OCI-M1 (cell line): ENCODE measurements at places on chromosomes 4 and X.

- peak; percentile 70 for DNase-seq
These were observed 781.9 kb upstream of the GALNTL6 start for GRCh38 chr4:171031338-171031737.

DNA sequence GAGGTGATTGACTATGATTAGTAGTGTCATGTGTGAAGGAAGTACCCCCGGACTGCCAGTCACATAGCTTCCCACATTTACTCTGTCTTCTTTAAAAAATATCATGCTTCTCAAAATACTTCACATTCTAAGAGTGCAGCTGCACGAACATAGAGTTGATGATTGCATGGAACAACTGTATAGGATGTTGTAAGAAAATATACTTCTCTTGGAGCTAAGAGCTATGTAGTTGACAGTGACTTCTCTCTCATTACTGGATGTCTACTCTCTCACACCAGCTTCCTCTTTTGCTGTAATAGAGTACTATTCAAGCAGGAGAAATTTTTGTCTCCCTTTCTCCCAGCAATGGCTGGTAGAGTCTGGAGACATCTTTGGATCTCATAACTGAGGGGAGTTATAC lies 99.4 kb upstream of the PUDP start:
- DNase-seq: no peak

- no peak for DNase-seq
These were observed 58.2 kb upstream of the TBC1D14 start for GRCh38 chr4:6851431-6851830.

DNA sequence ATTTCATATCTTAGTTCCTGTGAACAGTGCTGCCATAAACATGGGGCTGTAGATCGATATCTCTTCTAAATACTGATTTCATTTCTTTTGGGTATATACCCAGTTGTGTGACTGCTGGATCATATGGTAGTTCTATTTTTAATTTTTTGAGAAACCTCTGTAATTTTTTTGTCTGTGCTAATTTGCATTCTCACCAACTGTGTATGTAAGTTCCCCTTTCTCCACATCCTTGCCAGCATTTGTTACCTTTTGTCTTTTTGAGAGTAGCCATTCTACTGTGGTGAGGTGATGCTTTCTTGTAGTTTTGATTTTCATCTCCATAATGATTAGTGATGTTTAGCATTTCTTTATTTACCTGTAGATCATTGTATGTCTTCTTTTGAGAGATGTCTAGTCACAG lies 2086.5 kb upstream of the TENM3 start:
- no peak for DNase-seq

GRCh38 chr4:81607950-81608349 lies 136.2 kb upstream of the RASGEF1B start:
- DNase-seq: no peak

- peak; percentile 65 for DNase-seq
These were observed 10.3 kb downstream of the ATP5ME start for GRCh38 chr4:663438-664428.

GRCh38 chr4:86451560-86452330 lies 91.9 kb upstream of the MAPK10 start:
- no peak for DNase-seq

GRCh38 chr4:76197971-76198410 lies 15.6 kb downstream of the SCARB2 start:
- DNase-seq: no peak

- DNase-seq: peak; percentile 52
These were observed 6.2 kb downstream of the ARFIP1 start for GRCh38 chr4:152785639-152786615.

DNA sequence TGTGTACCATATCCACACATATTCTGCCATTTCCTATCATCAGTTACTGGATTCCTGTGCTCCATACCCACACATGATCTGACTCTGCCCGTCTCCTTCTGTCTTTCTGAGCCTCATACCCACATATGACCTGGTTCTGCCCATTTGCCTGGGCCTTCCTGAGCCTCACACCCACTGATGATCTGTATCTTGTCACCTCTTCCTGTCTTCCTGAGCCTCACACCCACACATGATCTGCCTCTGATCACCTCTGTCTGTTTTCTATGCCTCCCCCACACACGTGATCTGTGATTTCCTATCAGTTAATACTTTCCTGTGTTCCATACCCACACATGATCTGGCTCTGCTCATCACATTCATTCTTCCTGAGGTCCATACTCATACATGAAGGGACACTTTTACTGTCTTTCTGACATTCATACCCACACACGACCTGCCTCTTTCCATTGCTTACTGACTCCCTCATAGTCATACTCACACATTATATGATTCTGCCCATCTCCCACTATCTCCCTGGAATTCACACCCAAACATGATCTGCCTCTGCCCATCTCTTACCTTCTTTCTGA lies 32.5 kb downstream of the SCML1 start:
- no peak for DNase-seq

- DNase-seq: no peak
These were observed 4.3 kb downstream of the TMPRSS11D start for GRCh38 chr4:67879486-67879885.

- no peak for DNase-seq
These were observed 82.2 kb downstream of the EFHC2 start for GRCh38 chrX:44261286-44261685.

GRCh38 chr4:93451954-93452353 lies 376.6 kb upstream of the ATOH1 start:
- no peak for DNase-seq

- DNase-seq: no peak
These were observed 14.5 kb downstream of the AASDH start for GRCh38 chr4:56372774-56373173.

- DNase-seq: no peak
These were observed 618.2 kb upstream of the DIPK2B start for GRCh38 chrX:45818913-45819312.

DNA sequence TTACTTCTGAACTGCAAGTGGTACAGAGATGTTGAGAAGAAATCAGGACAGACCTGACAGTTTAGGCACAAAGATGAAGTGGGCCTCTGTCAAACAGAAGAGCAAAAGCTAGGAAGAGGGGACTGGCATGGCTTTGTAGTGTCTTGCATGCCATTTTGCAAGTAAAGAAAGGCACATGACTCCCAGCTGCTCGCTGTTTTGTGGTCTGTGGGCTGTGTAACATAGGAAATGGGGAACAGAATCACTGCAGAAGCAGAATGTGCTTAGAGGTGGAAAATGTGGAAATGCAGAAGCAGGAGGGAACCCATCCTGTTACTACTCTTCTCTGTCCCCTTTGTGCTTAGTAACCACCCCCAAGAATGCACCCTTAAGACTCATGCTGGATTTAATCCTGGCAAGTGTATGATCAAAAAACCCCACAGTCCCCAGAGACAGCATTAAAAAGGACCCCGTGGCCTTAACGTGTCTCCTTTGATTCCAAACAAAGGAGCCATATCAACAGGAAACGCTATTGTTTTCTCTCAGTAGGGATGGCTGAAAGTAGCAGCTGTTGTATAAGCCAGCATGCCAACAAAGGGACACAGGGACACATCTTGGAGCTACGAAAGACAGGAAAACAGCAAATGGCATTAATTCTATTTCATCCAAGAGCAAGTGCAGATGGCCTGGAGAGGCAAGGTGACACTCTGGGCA lies 177.6 kb upstream of the GLRA2 start:
- DNase-seq: peak; percentile 1

DNA sequence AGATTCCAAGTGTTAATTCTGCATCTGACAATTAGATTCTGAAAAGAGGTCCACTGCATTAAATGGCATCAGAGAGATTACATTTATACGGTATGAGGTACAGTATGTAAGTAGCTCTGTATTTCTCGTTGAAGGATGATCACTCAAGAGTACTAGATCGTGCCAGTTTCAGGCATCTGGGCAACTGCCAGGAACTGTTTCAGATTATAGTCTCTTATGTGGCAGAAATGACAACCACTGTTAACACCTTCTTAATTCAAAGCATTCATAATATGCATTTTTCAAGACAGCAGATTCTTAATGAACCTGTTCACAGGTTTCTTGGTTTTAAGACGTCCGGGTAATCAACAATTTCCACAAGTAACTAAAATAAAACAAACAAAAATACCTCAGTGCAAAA lies 1.6 kb downstream of the ANKRD50 start:
- DNase-seq: peak; percentile 43

DNA sequence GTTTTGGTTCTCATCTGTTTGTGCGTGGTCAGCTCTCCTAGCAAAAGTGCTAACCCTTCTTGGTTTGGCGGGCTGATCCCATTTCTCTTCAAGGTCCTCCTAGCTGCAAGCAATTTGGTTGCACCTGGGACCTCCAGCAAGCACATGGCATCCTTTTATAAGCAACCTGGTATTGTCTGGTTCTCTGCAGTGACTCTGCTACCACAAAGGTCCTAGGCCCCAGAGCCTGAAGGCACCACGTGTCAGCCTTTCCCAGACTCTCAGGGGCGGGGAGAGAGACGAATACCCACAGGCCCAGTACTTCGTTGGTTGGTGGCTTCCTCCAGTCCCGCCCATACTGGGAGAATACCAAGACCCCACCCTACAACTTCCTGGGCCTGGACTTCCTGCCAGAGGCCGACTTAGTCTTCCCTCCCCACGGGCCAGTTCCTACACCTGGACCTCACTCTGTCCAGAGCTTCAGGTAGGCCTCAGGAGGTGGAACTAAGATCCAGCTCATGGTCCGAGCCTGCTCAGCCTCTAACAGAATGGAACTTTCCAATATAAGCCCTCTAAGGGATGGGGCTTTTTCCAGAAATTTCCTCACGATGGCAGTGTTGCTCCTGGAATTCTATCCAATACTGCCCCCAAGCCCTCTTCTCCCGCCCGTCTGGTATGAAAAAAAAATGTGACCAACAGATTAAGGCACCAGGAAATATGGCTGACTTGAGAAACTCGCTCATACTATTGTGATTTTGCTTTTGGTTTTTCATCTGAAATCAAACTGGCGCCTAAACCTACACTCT lies 192.5 kb upstream of the STK26 start:
- peak; percentile 96 for DNase-seq

DNA sequence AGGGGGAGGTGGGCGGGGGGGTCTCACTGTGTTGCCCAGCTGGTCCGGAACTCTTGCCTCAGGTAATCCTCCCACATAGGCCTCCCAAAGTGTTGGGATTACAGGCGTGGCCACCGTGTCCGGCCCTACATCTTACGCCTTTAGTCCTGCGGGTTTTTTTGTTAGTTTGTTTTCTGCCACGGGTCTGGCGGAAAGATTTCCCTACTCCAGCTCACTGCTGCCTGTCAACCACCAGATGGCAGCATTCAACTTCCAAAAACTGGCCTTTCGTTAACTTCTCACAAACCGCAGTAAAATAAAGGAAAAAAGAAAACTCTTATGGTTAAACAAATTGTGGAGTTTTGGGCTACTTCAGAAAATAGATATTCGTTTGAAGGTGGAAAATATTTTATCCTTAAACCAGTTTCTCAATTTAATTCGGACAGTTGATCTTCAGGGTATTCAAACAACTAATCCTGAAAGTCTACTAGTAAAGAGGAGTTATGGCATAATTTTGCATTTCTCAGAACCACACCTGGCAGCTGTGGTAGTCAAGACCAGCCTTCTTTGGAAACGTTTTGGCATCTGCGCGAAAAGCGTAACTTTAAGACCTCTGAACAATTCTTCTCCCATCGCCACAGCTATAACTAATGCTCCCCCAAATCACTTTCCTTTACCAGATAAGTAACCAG lies 41.1 kb downstream of the LUZP4 start:
- DNase-seq: peak; percentile 68

DNA sequence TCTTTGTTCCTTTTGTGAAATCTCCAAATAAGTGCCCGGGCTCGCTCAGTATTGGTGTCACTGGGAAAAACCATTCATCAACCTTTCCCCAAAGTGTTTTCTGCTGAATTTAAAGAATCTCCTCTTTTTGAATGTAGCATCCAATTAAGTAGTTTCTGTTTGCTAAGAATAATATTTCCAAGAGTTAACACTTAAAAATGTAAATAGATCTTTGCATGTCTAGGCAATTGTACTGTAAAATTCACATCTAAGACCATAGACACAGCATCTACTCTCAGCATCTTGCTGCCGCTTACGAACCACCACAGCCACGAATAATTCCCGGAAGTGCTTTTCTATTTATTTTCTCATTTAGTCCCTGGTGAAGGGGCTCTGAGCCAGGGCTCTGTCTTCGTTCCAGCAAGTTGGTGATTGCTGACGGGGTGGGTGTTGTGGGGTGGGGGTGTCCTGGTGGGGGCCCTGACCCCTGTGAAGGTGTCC lies 1.4 kb downstream of the NSG1 start:
- DNase-seq: no peak

DNA sequence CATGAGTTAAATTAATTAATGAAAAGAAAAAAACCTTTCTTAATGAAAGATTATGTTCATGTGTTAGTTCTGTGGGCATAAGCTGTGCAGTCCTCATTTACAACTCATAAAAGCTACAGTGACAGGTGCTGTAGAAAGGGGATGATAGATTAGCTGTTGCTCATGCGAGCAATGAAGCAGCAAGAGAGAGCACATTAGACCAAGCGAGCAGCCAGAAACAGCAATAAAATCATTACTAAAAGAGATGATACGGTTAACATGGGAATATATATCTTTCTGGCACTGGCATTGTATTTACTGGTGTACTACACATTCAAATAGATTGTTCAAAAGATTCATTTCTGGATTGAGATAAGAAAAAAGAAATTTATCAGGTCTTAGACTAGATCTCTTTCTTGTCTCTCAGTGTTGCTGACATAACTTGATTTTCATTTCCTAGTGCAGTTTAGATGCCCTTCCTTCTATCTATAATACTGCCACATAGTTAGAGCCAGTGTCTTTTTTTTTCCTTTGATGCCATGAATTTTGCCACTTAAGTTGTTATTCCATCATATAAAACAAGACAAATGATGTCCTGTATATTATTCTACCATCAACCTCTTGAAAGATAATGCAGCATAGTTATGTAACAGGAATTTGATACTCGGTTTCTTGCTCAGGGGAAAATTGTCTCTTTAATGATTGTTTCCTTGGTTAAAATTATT lies 164.6 kb downstream of the BANK1 start:
- DNase-seq: no peak

GRCh38 chr4:152935631-152936445 lies at the start of gene FHDC1:
FHDC1 (plus strand) TSS chr4:152936323; CDS start chr4:152943058, 6,735 bp downstream.
- no peak for DNase-seq

DNA sequence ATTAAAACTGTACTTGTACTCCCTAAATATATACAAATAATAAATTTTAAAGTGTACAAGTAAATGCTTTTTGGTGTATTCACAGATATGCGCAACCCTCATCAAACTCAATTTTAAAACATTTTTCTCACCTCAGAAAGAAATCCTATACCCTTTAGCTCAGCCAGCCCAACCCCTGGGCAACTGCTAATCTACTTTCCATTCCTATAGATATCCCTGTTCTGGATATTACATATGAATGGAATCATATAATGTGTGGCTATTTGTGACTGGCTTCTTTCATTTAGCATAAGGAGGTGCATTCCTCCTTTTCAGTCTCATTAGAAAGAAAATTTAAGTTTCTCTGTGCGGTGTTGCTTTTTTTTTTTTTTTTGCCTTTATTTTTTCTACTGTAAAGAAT lies 39.4 kb downstream of the INTU start:
- no peak for DNase-seq
